Breast epithelium (tissue), 4 donors: ENCODE measurements at places on chromosomes 13 and 19. TPM values are rescaled to one million over a fixed set of nuclear protein-coding genes. Genes with fewer than 3 reads are reported as not detected.

DNA sequence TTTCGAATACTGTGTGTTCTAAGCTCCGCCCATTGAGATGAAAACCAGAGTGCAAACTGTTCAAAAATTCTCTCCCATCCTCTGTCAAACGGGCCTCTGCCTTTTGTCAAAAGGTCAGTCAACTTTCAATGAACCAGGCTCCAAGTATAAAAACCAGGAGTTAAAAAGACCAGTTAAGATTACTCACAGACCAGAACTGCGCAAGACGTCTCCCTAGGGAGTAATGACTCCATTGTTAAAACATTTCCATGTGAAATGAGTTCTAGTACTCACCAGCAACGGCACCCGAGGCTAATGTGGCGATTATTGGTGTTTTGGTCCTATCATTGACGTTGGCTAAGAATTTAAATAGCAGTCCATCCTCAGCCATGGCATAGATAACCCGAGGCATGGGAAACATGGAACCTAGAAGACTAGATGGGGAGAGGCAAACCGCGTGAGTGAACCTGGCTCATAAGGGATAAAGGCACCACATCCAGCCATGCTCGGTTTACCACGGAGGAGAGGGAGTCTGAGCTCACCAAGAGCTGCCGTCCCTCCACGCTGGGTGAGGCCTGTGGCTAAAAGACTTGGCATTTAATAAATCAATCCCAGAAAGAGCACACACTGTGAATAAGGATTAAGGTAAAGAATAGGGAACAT is 73.3 kb downstream of the SLC7A1 start:
- H3K4me1 ChIP-seq: no peaks in the 10 kb centered on the region
- H3K27ac ChIP-seq: peak overlapping the region; percentile 56
- H3K36me3 ChIP-seq: no peaks in the 10 kb centered on the region
- DNase-seq: no peak
- H3K4me3 ChIP-seq: no peak overlapping the region

GRCh38 chr19:4362831-4363545 is 19.6 kb downstream of the MPND start:
- peaks cover under 1% of the 10 kb centered on the region for H3K4me1 ChIP-seq
- DNase-seq: no peak
- H3K27me3 ChIP-seq: no peaks in the 10 kb centered on the region

DNA sequence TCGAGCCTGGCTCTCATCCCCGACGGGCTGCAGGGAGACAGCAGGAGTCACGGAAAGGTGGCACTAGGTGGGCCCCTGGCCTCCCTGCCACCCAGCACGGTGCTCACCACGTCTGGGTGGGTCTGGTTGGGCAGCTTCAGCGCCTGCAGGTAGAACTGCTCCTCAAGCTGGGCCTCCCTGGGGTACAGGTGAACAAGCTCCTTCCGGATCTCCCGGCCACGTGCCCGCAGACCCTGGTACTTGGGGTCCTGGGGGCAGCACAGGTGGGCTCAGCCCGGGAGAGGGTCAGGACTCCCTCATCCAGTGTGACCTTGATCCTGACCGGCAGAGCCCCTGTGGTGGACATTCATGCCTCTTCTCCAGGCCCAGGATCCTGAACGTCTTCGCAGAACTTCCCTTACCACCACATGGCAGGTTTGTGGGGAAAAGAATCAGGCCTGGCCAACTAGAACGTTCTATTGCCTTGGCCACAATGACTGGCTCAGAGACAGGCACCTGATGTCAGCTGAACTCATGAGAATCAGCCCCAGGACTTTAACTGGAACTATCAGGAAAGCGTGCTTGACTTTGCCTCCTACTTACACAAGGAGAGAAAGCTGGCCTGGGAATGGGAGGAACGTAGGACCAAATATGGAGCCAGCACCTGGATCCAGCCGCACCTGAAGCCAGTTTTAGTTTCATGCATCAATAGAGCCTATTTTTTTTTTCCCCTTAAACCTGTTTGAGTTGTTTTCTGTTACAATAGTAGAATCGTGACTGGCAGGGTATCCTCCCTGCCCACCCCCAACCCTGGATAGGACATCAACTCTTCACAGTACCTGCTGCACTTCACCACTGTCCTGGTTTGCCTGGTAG is 8.9 kb downstream of the SARS2 start:
- H3K4me3 ChIP-seq: no peak overlapping the region
- no peaks in the 10 kb centered on the region for H3K4me1 ChIP-seq
- H3K27ac ChIP-seq: no peak overlapping the region

Gene ZNF709
- total RNA-seq: 3.0 TPM

Gene ARHGAP45
- total RNA-seq: 18.7 TPM

- no peak for DNase-seq
- H3K4me3 ChIP-seq: no peak overlapping the region
- no peaks in the 10 kb centered on the region for H3K27me3 ChIP-seq
- H3K27ac ChIP-seq: no peak overlapping the region
- H3K36me3 ChIP-seq: no peaks in the 10 kb centered on the region
These were observed 8.0 kb downstream of the EFNB2 start for GRCh38 chr13:106527445-106527801.

GRCh38 chr19:3440082-3440481 is 40.2 kb downstream of the SMIM24 start:
- no peaks in the 10 kb centered on the region for H3K27me3 ChIP-seq
- H3K36me3 ChIP-seq: no peaks in the 10 kb centered on the region
- no peak overlapping the region for H3K27ac ChIP-seq
- no peak overlapping the region for H3K4me3 ChIP-seq

DNA sequence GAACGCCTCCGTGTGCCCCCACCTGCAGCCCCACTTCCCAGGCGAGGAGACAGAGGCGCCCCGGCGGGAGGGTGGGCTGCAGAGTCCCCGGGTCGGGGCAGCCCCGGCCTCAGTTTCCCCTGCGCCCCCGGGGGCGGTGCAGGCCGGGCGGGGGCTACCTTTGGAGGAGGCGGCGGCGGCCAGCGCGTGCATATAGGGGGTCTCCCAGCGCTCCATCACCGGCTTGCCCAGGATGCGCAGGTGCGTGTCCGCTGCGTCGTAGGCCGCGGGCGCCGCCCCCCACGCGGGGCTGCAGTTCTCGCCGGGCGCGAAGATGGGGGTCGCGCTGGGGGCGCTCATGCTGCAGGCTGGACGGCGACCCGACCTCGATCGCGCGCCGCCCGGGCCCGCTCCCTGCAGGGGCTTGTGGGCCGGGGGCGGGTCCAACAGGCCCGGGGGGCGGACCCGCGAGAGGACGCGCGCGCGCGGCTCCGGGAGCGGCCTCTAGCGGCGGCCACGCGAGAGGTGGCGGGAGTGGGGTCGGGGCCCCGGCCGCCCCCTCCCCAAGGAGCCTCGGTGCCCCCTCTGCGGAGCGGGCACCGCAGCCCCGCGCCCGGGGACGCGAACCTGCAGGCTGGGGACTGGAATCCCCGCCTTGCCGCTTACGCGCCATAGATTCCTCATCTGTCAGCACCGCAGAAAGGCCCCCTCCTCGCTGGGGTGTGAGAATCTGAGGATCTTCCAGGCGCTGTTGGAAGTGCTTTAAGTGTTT is at the start of gene GAMT:
Gene GAMT, minus strand, starts transcription at position 405 of the 751 bp plus-strand sequence. Its CDS starts 66 bp downstream, at position 339.
- no peak for DNase-seq
- H3K4me1 ChIP-seq: no peaks in the 10 kb centered on the region
- peak within 1 kb of the TSS; percentile 80 for H3K27ac ChIP-seq
- H3K27me3 ChIP-seq: no peaks in the 10 kb centered on the region
- H3K36me3 ChIP-seq: no peaks in the 10 kb centered on the region

DNA sequence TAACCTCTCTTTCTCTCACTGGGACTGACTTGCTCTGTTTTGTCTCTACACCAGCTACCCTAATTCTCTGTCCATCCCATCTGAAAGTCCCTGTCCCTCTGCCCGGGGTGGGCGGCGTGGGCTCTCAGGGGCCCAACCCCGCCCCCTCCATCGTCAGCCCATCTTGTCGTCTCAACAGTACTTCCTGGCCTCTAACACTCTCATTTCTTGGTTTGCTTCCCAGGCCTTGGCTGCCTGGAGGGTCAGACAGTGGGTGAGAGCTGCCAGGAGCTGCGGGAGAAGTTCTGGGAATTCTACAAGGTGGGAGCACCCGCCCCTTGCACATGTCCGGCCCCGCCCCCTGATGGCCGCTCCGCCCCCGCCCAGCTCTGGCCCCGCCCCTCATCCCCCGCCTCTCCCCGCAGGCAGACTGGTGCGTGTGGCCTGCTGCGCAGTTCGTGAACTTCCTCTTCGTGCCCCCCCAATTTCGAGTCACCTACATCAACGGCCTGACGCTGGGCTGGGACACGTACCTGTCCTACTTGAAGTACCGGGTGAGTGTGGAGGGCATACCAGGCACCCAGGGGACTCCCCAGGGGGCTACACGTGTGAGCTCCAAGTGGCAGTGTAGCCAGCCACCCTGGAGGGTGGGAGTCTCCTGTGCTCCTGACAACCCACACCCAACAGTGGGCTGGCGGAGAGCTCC is 1.7 kb downstream of the MPV17L2 start:
- no peaks in the 10 kb centered on the region for H3K36me3 ChIP-seq
- peaks cover 8% of the 10 kb centered on the region for H3K4me1 ChIP-seq

Gene ZNF302
- total RNA-seq: 24.2 TPM

DNA sequence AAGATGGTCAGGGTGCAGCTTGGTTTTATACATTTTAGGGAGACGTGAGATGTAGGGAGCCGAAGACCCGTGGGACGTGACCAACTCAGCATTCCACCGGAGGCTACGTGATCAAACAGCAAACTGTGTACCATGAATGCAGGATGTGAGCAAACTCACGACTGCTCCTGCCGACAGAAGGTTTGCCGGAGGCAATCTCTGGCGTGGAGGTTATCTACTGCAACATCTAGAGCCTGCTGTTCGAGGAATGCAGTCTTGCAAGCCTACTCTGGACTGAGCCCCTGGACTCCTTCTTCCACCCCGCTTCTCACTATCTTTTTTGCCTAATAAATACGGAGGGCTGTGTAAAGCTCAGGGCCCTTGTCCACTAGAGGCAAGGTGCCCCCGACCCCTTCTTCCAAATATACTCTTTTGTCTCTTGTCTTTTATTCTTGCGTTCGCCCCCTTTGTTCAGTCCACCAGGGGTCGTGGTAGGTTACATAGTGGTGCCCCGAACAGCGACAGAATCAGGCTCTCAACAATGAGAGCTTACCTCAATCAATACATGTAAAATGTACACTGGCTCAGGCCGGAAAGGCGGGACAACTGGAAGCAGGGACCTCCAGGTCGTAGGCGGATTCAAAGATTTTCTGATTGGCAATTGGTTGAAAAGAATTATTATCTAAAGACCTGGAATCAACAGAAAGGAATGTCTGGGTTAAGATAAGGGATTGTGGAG is 8.9 kb upstream of the OR1I1 start:
- no peaks in the 10 kb centered on the region for H3K27me3 ChIP-seq
- no peaks in the 10 kb centered on the region for H3K4me1 ChIP-seq
- no peaks in the 10 kb centered on the region for H3K36me3 ChIP-seq
- H3K27ac ChIP-seq: no peak overlapping the region
- H3K4me3 ChIP-seq: no peak overlapping the region

DNA sequence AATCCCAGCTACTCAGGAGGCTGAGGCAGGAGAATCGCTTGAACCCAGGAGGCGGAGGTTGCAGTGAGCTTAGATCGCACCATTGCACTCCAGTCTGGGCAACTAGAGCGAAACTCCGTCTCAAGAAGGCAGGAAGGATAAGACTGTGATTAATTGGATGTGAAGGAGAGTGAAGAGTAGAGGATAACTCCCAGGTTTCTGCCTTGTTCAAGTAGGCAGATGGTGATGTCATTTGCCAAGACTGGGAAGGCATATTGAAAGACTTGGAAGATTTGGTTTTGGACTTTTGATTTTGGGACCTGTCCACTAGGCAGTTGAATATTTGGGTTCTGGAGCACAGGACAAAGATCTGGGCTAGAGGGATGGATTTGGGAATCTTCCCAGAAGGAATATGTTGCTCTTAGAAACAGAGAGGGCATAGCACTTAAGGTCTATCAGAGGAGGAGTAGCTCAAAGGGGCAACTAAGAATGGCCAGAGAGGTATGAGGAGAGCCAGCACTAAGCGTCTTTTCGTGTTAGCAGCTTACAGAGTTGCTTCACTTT is 20.0 kb downstream of the GARRE1 start:
- DNase-seq: no peak
- H3K27me3 ChIP-seq: no peaks in the 10 kb centered on the region
- peak overlapping the region; percentile 69 for H3K27ac ChIP-seq
- H3K36me3 ChIP-seq: no peaks in the 10 kb centered on the region
- no peaks in the 10 kb centered on the region for H3K4me1 ChIP-seq

Gene CRB3
- total RNA-seq: 24.6 TPM

DNA sequence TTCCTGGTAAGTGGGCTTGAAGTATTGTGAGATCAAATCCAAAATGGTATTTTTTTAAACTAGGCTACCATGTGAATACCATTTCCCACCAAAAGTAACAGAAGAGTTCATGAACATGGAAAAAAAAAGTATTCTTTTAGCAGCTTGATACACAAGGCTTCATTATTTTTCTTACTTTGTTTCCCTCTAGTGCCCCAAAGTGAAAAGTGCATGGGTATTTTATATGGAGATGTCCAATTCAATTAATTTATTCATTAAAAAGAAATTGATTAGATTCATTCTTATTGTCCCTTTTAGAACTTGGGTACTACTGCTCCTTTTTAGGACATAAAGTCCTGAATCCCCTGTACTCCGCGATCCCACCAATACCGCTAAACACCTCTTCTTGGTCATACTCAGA is 28.6 kb upstream of the SCEL start:
- H3K27ac ChIP-seq: no peak overlapping the region
- H3K36me3 ChIP-seq: no peaks in the 10 kb centered on the region
- H3K4me3 ChIP-seq: no peak overlapping the region
- no peaks in the 10 kb centered on the region for H3K4me1 ChIP-seq
- H3K27me3 ChIP-seq: no peaks in the 10 kb centered on the region

DNA sequence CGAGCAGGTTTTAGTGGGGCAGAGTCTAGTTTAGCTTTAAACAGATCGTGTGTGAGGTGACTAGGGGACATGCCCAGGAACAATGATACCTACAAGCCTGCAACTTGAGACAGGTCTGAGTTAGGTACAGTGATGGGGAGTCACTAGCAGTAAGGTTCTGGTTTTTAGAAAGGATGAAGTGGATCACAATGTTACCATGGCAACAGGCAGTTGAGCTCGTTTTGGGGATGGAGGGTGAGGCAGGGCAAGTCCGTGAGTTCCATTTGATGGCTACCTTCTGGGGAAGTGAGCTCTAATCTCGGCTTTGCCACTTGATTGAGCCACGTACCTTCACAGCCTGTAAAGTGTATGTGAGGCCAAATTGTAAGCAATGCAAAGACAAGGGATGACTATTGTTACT is 76.0 kb upstream of the GTF3A start:
- H3K4me1 ChIP-seq: no peaks in the 10 kb centered on the region
- no peak overlapping the region for H3K27ac ChIP-seq
- no peak for DNase-seq
- no peaks in the 10 kb centered on the region for H3K36me3 ChIP-seq
- no peak overlapping the region for H3K4me3 ChIP-seq
- H3K27me3 ChIP-seq: peaks cover 14% of the 10 kb centered on the region

Gene PTPRS
- total RNA-seq: 603 TPM

Gene ZNF471
- total RNA-seq: 8.2 TPM

Gene PRX
- 5.2 TPM for total RNA-seq

DNA sequence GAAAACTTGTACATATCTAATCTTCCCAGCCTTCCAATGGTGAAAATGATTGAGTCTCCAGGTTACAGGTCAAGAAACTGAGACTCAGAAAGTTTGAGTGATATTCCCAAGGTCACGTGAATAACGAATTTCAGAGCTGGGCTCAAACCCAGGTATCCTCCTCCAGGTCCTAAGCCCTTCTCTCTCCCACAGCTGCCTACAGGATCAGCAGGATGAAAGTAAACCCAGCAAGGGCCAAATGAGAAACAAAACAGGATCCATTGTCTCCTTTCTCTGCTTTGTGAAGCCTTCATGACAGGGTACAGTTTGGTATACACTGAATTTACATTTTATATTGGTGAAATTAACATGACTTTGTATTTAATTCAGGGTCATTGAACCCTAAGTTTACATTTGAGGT is 208.1 kb downstream of the RBM26 start:
- DNase-seq: no peak
- no peaks in the 10 kb centered on the region for H3K4me1 ChIP-seq
- no peak overlapping the region for H3K27ac ChIP-seq
- no peaks in the 10 kb centered on the region for H3K36me3 ChIP-seq
